ENCODE measurements at places on chromosomes 7 and 10.

DNA sequence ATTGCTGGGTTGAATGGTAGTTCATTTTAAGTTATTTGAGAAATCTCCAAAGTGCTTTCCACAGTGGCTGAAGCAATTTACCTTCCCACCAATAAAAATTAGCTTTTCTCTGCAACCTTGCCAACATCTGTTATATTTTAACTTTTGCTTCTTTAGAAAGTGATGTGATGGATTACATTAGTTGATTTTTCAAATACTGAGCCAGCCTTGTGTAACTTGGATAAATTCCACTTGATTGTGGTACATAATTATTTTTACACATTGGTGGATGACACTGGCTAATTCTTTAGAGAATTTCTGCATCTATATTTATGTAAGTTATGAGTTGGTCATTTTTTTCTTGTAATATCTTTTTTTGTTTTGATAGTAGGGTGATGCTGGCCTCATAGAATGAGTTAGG lies 634.1 kb downstream of the GALNT17 start:
- DNase-seq: no peak

GRCh38 chr10:80444124-80444523 lies 10.0 kb upstream of the TSPAN14 start:
- DNase-seq: no peak

- no peak for DNase-seq
These were observed 22.9 kb upstream of the NANOS1 start for GRCh38 chr10:119006451-119007210.

DNA sequence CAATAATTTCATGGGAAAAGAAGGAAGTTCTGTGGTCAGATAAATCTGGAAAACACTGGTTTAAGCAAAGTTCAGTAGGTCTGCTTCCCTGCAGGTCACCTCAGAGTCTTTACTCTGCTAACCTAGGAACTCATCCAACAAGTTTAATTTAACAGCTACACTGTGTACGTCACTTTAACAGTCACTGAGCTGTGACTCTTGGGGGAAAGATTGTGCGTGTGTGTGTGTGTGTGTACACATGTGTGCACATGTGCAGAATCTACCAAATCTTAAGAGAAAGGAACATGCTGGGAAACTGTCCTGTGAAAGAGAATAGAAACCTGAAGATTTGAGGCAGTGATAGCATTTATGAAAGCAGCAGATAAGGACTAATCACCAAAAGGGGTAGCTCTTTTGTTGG lies 62.6 kb downstream of the IKZF1 start:
- no peak for DNase-seq

DNA sequence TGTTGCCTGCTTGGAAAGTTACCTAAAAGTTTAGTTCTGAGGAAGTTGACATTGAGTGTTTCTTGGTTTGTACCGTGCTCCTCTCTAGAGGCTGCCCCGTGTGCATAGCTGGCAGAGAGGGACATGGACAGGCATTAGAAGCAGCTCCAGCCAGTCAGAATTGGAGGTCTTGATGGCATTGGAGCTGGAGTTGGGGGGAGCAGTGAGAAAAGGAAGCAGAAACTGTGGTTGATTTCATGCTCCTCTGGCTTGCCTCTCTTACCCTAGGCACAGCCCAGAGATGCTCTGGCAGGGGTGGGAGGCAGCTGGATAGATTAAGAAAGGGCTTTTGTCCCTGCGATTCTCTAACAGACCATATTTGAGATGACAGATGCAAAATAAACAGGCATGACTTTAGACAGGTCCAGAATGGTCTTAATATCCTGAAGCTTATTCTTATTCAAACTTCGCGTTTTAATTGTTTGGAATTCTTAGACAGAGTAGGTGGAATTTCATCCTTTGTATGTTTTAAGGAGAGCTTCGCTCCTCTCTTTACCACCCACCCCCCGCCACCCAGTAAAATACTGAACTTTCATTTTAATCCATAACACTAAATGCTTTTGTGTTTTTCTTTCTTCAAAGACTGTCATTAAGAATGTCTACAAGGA lies 73.5 kb upstream of the GLCCI1 start:
- peak; percentile 74 for DNase-seq

Data from pons (tissue), 1 donor.